Right ventricle myocardium inferior (tissue), 1 donor: ENCODE measurements at places on chromosomes 6 and 20. TPM values are rescaled to one million over a fixed set of nuclear protein-coding genes. Genes with fewer than 3 reads are reported as not detected.

GRCh38 chr20:6818033-6818808, 50.7 kb downstream of the BMP2 start:
- no peak for DNase-seq

GRCh38 chr6:147007441-147007840, 196.8 kb upstream of the STXBP5 start:
- DNase-seq: no peak

DNA sequence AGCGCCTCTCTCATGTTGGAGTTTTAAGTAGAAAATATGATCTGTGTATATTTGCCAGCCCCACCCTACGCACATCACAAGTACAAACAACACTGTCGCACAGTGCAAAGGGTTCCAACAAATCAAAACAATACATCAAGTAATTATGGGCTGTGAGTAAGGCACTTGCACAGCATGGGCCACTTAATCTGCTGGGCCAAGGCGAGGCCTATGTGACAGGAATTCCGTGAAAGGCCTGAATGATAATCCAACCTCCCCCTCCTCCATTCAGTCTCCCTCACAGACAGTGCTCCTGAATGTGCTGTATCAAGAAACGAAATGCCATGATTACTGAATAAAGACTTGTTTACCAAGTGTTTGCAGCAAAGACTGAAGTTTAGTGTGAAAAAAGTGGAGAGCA, 130.1 kb upstream of the SLC2A12 start:
- DNase-seq: no peak

DNA sequence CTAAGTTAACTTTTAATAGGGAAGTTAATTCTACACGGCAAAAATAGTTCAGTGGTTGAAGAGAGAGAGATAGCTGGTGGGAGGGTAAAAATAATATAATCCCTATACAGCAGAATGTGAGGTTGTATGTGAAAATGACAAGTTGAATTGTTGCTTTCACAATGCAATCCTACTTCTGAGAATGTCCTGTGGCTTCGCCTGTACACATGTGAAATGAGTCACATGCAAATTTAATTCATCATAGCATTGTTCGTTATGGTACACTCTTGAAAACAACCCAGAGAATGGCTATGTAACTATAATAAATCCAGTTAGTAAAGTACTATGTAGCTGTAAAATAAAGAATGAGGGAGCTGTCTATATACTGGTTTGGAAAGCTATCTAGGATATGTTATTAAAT, 46.0 kb upstream of the HINT3 start:
- no peak for DNase-seq

DNA sequence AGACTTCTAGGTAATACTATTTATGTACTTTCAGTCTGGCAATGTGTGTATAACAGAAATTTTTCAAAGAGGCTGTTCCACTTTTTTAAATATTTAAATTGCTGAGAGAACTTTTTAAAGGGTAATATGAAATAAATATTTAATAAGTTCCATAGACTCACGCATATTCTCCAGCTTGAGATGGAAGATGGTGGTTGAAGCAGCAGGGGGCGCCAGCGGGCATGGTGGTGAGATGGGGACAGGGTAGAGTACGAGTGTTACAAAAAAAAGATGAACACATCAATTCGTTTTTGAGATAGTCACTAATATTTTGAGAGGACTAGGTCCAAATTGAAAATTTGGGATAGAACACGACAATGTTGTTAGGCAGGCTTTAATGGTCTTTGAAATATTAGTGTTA, 68.4 kb downstream of the RSPO3 start:
- peak; percentile 92 for DNase-seq

DNA sequence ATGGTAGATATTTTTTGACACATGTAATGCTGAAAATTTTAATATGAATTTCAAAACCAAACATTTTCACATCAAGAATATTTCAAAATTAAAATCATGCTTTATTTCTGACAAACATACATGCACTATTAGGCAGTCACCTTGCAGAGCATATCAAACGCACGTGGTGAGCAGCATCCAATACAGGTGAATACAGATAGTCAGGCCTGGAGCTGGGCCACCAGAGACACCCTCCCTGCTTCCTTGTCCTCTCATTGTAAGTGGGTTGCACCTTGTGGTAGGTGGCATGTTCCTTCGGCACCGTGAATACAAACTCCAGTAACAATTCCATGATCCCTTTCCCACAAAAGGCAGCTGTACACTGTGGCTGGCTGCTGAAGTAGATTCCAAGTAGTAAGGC, 8.9 kb downstream of the REV3L start:
- no peak for DNase-seq

- DNase-seq: no peak
These were observed 11.5 kb downstream of the PMEPA1 start for GRCh38 chr20:57698116-57698866.

- no peak for DNase-seq
These were observed 10.9 kb downstream of the C6orf132 start for GRCh38 chr6:42131531-42131930.

DNA sequence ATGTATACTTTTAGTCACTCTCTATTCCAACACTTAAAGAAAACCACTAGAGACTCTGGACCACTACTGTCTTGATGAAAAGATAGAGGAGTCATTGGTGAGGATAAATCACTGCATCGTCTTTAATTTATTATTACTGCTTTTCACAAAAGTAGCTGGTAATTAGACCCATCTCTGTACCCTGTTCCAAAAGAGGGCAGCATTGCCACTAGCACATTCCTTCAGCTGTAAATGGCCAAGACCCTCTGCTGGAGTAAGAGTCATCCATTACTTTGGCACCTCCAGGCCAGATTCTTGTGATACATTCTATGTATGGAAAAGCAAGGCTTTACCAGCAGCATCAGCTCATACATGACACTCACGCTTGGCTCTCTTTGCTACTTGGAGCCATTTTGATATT, 49.5 kb upstream of the PREP start:
- DNase-seq: no peak

DNA sequence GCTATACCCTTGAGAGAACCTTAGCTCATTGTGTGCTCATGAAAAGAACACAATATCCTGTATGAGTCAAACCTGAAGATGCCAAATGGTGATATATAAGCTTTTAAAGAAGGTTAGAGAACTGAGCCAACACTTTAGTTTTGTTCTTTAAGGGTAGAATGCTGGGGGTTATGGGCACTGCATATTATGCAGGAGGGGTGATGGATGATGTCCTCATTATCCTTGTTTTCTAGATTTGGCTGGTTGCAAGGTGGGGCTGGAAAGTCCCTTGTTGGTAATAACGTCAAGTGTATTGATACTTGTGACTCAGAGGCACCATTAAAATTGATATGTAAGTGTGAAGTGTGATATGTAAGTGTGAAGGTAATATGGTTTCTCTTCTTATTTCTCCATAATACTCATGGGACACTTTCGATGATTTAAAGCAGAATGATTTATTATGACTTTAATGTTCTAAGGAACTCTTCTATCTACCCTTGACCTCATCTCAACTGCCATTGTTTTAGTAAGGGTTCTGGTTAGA, 113.7 kb upstream of the DTNBP1 start:
- DNase-seq: no peak

DNA sequence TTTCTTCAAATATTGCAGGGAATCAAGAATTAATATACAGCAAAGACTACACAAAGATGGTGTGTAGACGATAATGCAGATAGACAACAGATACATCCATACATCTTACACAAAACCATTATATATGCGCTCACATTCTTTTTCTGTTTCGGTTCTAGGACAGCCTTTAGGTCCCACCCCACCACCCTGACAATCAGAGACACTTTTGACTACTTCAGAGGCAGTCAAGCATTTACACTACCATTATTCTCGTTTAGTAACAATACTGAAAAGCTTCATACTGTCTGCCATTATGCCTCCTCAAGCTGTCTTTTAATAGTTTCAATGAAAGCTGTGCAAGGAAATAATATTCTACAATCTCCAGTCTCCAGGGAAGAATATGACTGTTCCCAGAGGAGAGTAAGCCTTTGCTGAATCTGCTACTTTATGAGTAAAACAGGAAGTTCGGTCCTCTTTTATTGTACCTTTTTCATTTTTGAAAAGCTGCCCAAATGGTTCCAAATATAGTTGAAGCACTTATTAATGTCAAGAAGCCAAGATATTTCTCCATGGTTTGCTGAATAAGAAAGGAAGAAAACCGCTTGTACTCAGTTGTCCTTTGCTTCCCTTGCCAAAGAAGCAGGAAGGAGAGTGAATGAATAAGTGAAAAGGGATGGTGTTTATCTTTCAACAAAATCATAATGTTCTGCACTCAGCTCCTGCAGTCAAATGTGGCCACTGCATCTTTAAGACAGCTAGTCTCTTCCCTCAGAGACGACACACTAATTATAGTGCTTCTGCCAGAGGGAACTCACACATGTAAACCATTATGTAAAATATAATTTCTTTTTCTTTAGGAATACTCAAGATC, 468.3 kb downstream of the CDC5L start:
- no peak for DNase-seq

DNA sequence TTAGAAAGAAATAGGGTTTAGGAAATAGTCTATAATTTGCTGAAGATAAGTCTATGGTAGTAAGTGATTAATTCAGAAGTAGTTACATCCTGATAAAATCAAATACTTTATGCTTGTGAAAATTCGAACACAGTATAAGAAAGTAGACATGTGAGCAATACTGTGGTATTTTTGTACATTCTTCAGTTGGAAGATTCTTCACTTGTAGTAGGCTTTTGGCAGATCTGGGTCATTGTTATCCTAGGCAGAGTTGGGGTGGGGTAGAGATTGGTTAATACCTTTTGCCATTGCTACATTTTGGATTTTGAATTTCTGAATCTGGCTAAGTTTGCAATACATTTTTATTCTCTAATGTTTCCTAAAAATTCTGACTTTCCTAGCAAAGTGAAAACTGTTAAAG, 197.5 kb downstream of the BCKDHB start:
- no peak for DNase-seq

DNA sequence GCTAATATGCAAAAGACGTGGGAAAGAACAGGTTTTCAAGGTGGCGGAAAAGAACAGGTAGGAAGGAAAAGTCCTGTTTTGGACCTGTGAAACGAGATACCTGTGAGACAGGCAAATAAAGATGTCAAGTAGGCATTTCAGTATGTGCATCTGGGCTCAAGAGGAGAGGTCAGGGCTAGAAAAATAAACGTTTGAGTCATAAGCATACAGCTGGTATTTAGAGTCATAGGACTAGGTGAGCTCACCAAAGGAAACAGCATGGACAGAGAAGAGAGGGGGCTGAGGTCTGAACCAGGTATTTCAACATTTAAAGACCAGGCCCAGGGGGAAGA, 14.9 kb downstream of the MTFR2 start:
- no peak for DNase-seq

The WFDC9 gene
- not detected for total RNA-seq

The SLC22A1 gene
- 0.51 TPM for total RNA-seq

The PTGIS gene
- total RNA-seq: 24.2 TPM

The LIME1 gene
- 1.6 TPM for total RNA-seq

The TPD52L2 gene
- 78.0 TPM for total RNA-seq

The NNAT gene
- 0.19 TPM for total RNA-seq
